ENCODE measurements at places on chromosomes 5 and 9. TPM values are rescaled to one million over a fixed set of nuclear protein-coding genes. Genes with fewer than 3 reads are reported as not detected.

The C9 gene
- not detected for polyA plus RNA-seq

The ECSCR gene
- polyA plus RNA-seq = 5.1 TPM

The MIER3 gene
- polyA plus RNA-seq = 6.7 TPM

The ACTBL2 gene
- not detected for polyA plus RNA-seq

The IL13 gene
- 0.07 TPM for polyA plus RNA-seq

The SLC2A6 gene
- 6.7 TPM for polyA plus RNA-seq

The PCDHGA12 gene
- polyA plus RNA-seq = 0.33 TPM

The CCNH gene
- polyA plus RNA-seq = 25.9 TPM

The HAVCR2 gene
- 1.2 TPM for polyA plus RNA-seq

The TRPM3 gene
- 0.30 TPM for polyA plus RNA-seq

The CER1 gene
- polyA plus RNA-seq = not detected

The LRRTM2 gene
- 0.08 TPM for polyA plus RNA-seq
